Putamen (tissue), 1 donor: ENCODE measurements at places on chromosomes 5 and 9.
A peak's percentile ranks its signal among the peaks of the same experiment; 100 is the strongest.

- no peak for DNase-seq
Measured at GRCh38 chr5:93348231-93348630, 232.8 kb downstream of the NR2F1-AS1 start.

DNA sequence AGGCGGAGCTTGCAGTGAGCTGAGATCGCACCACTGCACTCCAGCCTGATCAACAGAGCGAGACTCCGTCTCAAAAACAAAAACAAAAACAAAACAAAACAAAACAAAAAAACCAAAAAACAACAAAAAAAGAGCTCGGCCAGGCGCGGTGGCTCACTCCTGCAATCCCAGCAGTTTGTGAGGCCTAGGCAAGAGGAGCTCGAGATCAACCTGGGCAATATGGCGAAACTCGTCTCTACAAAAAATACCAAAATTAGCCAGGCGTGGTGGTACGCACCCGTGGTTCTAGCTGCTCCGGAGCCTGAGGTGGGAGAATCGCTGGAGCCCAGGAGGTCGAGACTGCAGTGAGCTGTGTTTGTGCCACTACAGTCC is 20.2 kb downstream of the TRIM7 start:
- DNase-seq = no peak

GRCh38 chr5:6827526-6828219 is 114.4 kb downstream of the TENT4A start:
- no peak for DNase-seq

GRCh38 chr9:137136261-137136880 is 2.6 kb upstream of the GRIN1 start:
- no peak for DNase-seq

DNA sequence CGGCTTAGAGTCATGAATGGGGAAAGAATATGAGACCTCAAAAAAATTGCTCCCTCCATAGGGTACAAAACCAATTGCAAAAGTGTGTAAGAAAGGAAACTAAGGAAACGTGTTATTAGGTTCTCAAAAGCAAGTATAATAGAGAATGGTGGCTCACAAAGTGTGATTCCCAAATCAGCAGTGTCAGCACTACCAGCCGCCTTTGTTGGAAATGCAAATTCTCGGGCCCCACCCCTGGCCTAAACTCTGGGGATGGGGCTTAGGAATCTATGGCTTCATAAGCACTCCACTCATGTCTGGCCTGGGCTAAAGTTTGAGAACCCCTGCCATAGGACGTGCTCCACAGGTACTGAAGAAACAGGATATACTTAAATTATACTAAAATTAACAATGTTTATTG is 1.6 kb upstream of the CCDC69 start:
- DNase-seq = no peak

- DNase-seq = no peak
Measured at GRCh38 chr5:54902791-54903473, 82.5 kb downstream of the ESM1 start.

GRCh38 chr5:1136814-1137213 is 25.0 kb upstream of the SLC12A7 start:
- DNase-seq = no peak

DNA sequence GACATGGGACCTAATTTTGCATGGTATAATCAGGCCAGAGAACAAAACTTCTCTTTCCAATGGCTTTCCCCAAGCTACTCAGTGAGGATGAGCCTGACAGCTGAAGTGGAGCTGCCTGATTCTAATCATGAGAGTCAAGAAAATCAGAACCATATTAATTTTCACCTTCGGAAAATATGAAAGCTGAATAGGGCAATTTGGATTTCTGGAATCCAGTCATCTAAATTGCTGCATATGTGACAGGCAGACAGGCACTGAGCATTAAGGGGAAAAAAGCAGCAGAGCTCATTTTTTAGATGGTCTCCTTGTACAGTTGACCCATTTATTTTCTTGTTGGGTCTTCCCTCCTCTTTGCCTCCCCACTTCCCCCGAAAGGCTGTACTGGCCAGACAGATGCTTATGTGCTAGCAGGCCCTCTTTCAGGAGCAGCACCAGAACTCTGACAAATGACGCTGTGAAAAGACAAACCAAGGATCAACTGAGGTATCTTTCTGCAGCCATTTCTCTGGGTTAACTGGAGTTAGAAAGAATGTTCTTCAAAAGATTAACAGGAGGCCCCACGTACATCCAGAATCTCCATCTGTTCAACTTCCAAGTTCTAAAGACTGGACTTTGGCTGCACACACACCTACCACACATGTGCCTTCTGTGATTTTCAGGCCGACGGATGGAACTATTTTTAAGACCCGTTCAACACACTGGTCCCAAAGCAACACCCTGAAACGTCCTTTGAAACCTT is 175.2 kb downstream of the DCP2 start:
- DNase-seq = no peak

DNA sequence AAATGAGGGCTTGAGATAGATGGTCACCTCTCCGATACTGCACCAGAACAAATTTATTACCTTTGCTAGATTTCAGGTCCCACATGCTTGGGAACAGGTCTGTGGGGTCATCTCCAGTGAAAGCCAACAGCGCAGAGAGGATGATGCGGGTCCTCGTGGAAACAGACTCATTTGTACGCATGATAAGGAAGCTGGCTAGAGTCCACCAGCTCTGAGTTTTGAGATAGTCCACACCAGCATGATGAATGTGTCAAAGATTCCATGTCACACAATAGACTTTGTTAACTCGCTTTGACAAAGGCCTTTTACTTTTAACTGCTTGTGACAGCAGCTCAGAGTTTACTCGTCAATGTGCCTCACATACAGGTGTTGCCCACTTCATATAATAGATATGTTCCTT is 105.4 kb upstream of the TBCA start:
- no peak for DNase-seq

DNA sequence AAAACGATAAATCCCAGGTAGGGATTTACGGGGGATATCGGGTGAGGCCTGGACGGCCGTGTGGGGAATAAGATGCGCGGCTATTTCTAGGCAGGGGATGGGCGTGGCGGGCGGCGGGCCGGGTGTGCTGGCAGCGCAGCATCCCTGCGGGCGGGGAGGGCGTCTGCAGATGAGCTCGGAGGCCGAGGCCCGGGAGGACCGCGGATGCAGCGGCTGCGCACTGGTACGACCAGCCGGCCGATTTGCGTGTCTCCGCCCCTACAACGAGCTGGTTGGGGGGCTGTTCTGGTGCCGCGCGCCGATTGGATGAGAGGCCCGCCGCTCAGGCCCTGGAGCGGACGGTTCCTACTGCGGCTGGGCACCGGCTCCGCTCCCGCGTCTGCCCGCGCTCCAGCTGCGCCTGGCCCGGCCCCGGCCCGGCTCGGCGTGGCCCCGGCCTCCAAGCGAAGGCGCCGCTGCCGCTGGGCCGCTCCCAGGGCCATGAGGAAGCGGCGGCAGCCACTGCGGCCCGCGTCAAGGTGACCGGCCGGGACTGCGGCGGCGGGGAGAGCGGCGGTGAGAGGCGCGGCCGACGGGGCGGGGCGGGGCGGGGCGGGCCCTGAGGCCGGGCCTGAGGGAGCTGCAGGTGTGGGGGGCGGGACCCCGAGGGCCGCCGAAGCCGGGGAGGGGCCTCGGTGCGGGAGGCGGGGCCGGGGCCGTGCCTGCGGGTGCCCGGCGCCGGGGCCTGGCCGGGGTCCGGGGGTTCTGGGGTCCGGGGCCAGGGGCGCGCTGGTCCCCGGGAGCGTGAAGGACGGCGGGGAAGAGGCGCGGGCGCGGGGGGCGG is at the start of gene RALGPS1:
TSS of gene RALGPS1 (plus strand) at position 325 of the 823 bp plus-strand sequence. CDS start 47,508 bp downstream, outside the sequence.
- DNase-seq = peak; percentile 96

- no peak for DNase-seq
Measured at GRCh38 chr9:32424616-32425015, 40.2 kb downstream of the ACO1 start.

- DNase-seq = no peak
Measured at GRCh38 chr9:132978112-132978450, 413 bp upstream of the GFI1B start.

DNA sequence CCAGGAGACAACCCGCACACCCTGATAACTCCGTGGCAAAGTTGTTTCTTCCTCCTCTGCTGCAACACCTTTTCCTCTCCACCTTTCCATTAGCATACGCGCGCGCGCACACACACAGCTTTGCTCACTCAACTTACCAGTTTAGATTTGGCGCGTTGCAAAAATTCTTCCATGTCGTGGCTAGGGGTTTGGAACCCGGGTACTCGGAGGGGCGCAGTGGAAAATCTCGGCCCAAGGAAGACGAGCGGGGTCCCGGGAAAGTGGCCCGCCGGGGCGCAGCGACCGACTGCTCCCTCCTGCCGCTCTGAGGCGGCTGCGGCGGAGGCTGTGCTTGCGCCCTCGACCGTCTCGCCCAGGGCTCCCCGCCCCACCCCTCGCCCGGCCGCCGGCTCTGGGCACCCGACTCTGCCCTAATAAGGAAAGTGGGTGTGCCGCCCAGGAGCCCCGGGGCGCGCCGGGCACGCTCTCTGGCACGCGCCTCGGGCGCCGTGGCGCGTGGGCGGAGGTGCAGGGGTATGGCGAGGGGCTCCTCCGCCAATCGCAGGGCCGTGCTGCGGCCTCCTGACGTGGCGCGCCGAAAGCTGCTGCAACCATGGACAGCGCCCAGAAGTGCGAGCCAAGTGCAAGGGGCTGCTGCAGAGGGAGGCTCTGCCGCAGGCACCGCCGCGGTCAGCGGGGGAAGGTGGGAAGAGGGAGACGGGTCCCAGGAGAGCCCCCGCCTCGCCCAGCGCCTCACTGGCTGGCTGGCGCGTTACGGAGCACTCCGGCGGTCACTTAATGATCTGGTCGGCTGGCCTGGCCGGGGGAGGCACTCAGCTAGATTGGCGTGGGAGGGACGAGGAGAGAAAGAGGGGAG is at the start of gene PRUNE2:
TSS of gene PRUNE2 (minus strand) at position 324 of the 856 bp plus-strand sequence. CDS start at position 173, 151 bp downstream.
- DNase-seq = peak; percentile 78

DNA sequence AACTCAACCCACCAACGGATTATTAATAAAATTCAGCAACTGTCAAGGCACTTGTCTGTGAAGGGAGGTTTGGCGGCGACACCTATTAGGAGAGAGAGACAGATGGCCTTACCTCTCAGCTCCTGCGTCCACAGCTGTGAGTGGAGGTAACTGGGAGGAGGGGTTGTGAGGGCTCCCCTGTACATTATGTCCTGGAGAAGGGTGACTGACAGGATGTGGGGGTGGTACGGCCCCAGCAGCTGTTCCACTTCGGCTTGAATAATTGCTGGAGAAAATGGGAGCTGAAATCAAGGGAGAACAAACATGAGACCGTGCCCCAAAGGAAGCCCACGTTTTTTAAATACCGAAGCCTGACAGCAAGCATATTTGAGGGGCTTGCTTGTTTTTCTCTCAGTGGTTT is 353.5 kb upstream of the RFX3 start:
- DNase-seq = no peak

DNA sequence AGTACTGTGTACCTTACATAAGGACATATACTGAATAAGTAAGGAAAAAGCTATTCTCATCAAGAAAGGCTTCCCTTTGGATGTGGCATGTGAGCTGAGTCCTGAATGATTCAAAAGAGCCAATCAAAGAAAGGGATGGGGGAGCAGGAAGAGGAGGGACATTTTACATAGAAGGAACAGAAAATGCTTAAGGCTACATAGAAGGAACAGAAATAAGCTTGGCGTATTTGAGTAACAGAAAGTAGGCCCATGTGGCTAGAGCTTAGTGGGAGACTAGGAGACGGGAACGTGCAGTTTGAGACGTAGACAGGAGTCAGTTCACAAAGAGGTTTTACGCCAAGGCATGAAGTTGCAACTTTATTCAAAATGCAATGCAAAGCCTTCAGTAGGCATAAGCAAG is 126.3 kb downstream of the CEMIP2 start:
- DNase-seq = no peak

DNA sequence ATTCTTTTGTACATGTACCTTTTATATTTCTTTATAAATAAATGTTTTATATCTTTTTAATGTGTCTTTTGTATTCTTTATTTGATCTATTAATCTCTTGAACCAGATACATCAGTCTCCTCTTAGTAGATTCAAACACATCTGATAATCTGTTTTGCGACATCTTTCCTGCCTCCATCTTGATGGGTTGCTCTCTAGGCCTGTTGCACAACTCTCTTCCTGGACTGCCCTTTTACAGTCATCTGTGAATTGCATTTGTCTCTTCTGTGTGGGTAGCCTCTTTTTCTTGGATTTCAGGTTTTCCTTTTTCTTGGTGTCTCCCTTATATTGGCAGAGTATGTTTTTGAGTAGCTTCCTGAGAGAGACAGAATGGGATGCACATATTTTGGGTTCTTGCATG is 6.2 kb downstream of the ZFYVE16 start:
- no peak for DNase-seq

- DNase-seq = no peak
Measured at GRCh38 chr5:15682566-15682965, 182.6 kb downstream of the FBXL7 start.

DNA sequence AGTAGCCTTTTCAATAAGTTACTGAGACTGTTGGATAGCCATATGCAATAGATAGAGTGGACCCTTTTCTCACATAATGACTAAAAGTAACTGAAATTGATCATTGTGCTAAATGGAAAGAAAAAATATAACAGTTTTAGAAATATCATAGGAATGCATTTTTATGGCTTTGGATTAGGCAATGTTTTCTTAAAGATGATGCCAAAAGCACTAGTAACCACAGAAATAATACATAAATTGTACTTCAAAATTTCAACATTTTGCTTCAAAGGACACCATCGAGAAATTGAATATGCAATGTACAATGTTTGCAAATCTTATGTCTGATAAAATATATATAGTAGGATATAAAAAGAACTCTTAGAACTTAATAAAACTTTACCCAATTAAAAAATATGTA is 1267.5 kb upstream of the CDH9 start:
- DNase-seq = no peak

DNA sequence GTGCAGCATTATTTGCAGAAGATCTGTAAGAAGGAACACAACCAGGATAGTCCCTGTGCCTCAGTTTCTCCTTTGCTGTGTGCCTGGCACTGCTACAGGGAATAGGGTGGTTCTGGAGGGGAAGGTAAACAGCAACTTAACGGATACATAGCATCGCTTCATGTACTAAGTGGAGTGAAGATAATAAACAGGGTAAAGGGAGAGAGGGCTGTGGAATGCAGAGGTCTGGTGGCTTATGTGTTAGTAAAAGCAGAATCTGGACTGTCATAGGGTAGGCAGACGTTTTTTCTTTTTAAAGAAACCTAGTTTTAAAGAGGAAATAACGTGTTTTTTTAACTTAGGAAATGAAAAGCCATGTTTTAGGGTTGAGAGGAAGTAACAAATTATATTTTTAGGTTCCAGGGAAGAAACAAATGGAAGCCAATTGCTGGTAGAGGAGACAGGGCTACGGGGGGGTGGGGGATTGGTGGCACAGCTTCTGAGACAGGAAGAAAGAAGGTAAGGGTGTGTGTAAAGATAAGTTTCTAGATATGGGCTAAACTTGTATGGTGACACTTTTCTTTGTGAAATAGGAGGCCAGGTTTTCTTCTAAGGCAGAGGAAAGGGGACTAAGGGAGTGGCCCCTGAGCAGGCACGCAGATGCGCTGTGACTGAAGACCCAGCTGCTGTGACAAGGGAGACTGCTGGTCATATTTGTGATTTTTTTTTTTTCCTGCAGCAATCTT is 1.3 kb downstream of the GNG10 start:
- DNase-seq = no peak

DNA sequence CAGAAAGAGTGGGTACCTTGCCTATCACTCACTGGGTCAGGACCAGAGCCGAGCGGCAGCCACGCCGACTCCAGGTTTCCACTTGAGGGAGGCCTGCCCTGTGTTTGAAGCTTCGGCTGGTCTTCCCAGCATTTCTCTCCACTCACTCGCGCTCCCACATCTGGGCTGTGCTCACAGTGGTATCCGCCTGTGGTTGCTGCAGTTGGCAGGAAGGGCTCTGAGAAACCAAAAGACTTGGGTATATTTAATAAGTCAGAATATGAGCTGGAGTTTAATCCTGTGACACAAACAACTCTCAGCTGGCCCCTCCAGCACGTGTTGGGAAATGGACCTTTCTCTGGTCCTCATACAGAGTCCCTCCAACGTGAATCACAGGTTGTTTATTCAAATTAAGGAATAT is 70.9 kb downstream of the SPRY4 start:
- DNase-seq = no peak
